Peyer's patch (tissue), 4 donors: ENCODE measurements at places on chromosomes 2 and 18. TPM values are rescaled to one million over a fixed set of nuclear protein-coding genes. Genes with fewer than 3 reads are reported as not detected.

The SETBP1 gene
- 16.5 TPM for total RNA-seq

GRCh38 chr2:98895901-98896300, 40.1 kb downstream of the CRACDL start:
- no peaks in the 10 kb centered on the region for H3K36me3 ChIP-seq
- H3K4me3 ChIP-seq, result no peak overlapping the region
- DNase-seq, result no peak

The PTPRN gene
- 2.3 TPM for total RNA-seq

The MREG gene
- total RNA-seq, result 6.7 TPM

GRCh38 chr2:8597559-8598225, 84.2 kb upstream of the ID2 start:
- no peak overlapping the region for H3K27ac ChIP-seq
- H3K36me3 ChIP-seq, result no peaks in the 10 kb centered on the region
- no peak for DNase-seq
- H3K27me3 ChIP-seq, result no peaks in the 10 kb centered on the region
- H3K4me1 ChIP-seq, result no peaks in the 10 kb centered on the region

GRCh38 chr2:79985145-79985544, 319.4 kb downstream of the LRRTM1 start:
- no peaks in the 10 kb centered on the region for H3K4me1 ChIP-seq
- H3K4me3 ChIP-seq, result no peak overlapping the region
- DNase-seq, result no peak
- H3K36me3 ChIP-seq, result no peaks in the 10 kb centered on the region
- H3K27ac ChIP-seq, result no peak overlapping the region

The ARL4C gene
- total RNA-seq, result 4.5 TPM

GRCh38 chr2:7907041-7907440, 774.8 kb upstream of the ID2 start:
- H3K36me3 ChIP-seq, result no peaks in the 10 kb centered on the region
- H3K27ac ChIP-seq, result no peak overlapping the region
- H3K4me1 ChIP-seq, result no peaks in the 10 kb centered on the region
- H3K27me3 ChIP-seq, result no peaks in the 10 kb centered on the region
- no peak overlapping the region for H3K4me3 ChIP-seq
- DNase-seq, result no peak

GRCh38 chr2:60152226-60152833, 401.1 kb downstream of the BCL11A start:
- no peak overlapping the region for H3K4me3 ChIP-seq
- H3K4me1 ChIP-seq, result no peaks in the 10 kb centered on the region
- no peaks in the 10 kb centered on the region for H3K27me3 ChIP-seq
- H3K27ac ChIP-seq, result no peak overlapping the region
